Stimulated activated CD4-positive, alpha-beta T cell treated with anti-CD3 and anti-CD28 coated beads, Interleukin-12 subunit alpha, Interleukin-12 subunit beta, amount 100 ng/mL, for 4 hours (primary cell): ENCODE measurements at places on chromosomes 3 and 15.

- no peak for DNase-seq
Measured at GRCh38 chr3:108662142-108662738, 72.7 kb downstream of the DZIP3 start.

- no peak for DNase-seq
Measured at GRCh38 chr15:51680321-51680720, 982 bp upstream of the SCG3 start.

DNA sequence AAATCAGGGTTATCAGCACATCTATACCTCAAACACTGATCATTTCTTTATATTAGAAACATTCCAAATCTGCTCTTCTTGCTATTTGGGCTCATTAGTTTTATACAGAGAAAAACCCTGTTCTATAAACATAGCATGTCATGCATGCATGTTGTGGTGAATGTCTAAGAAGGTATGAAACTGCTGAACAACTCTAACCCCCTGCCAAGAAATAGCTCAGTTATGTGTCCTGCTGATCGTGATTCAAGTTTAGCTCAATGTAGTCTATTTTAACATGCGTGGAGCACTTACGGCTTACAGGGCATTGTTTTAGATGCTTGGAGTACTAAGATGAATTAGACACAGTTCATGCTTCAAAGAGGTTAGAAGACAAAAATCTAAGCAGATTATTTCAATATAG lies 35.8 kb downstream of the MYH15 start:
- DNase-seq: no peak

- no peak for DNase-seq
Measured at GRCh38 chr15:95690631-95691340, 639.7 kb upstream of the NR2F2 start.

GRCh38 chr3:128453501-128454309 lies 13.0 kb downstream of the DNAJB8 start:
- no peak for DNase-seq

- DNase-seq: no peak
Measured at GRCh38 chr15:64701051-64701450, 74.3 kb downstream of the RBPMS2 start.

DNA sequence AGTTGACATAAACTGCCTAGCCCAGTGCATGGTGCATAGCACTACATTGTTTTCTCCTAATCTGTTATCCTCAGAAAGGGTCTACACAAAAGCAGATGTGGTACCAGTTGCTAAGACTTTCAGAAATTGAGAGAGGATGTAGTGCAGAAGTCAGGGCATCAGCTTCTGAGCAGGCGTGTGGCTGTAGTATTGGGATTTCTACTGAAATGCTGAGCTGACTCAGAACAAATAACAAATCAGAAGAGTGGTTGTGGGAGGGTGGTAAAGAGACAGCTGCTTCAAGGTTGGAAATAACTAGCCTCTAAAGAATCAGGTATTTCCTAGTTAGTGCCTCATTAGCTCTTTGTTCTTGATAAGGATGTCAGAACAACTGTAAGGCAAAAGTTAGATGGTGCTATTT lies 161.3 kb downstream of the AKAP13 start:
- DNase-seq: no peak

DNA sequence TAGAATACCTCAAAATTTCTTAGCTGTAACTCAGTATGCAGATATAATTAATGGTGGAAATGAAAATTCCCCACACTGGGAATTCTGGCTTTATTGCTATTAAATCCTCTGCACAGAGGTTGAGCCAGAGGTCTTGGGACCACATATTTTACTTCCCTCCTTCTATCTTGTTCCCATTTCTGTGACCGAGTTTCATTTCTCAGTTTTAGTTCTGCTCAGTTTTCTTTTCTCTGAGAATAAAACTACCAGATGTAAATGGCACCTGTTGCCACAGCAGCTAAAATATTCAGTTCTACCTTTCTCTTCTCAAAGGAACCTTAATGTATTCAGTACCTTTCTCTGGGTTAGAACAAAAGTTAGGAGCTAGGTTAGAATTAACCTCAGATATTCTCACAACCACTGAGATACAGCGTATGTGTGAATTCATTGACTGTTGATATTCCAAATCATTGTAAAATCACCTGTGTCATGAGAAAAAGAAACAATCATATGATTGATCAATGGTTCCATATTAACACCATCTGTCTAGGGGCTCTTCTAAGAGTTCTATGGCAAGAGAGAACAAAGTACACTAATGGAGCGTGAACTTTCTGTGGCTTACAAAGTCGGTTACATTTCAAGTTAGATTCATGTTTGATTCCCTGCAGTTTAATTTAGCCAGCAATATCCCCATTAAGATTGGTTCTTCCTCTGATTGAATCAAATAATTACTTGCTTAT lies 374.1 kb downstream of the EFHB start:
- no peak for DNase-seq

DNA sequence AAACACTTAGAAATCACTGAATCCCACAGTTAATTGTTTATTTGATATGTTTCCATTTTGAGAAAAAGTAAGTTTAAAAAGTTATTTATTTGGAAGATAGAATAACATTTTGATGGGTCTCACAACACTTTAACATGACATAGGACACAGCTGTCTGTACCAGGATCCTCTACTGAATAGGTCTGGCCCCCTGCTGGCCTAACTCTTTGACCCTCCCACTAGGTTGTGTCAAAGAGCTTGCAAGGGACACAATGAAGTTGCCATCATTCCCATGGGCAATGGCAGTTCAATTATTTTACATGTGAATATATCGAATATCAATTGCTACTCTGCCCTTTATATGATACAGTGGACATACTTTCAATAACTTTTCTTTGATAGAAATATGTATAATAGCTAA lies 138.9 kb downstream of the EPHA3 start:
- no peak for DNase-seq

DNA sequence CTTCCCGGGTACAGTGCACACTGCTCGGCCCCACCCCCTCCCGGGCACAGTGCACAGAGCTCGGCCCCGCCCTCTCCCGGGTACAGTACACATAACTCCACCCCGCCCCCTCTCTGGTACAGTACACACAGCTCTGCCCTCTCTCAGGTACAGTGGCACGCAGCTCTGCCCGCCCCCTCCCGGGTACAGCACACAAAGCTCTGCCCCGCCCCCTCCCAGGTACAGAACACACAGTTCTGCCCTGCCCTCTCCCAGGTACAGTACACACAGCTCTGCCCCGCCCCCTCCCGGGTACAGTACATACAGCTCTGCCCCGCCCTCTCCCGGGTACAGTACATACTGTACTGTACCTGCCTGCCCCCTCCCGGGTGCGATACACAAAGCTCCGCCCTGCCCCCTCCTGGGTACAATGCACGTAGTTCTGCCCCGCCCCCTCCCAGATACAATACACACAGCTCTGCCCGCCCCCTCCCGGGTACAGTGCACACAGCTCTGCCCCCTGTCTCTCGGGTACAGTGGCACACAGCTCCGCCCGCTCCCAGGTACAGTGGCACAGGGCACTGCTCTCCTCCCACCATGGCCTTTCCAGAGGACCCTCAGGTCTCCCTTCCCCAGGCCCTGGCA lies 16.4 kb upstream of the PRR20G start:
- no peak for DNase-seq

DNA sequence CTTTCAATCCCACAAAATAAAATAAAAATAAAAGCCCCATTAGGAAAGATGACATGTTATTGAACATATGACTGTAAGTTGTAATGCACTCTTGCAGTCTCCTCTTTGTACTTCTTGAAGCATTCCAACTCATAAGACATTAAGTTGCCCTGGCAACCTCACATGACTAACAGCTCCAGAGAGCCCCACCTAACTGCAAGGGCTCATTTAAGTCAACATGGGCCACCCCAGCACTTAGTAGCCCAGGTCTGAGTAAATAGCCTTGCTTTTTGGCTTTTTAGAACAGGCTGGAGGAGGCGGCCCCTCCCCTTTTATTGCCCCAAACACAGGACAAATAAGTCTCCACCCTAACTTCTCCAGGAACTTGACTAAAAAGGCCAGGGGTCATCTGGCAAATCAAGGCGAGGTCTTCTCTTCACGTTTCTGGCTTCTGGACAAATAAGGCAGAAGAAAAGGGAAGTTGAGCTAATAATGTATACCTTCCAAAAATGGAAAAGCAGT lies 135.1 kb downstream of the TMCO5A start:
- DNase-seq: no peak

GRCh38 chr3:171365489-171365888 lies 94.7 kb downstream of the TNIK start:
- DNase-seq: no peak
